Placental epithelial cell (primary cell): ENCODE measurements at places on chromosomes 16 and 17. TPM values are rescaled to one million over a fixed set of nuclear protein-coding genes. Genes with fewer than 3 reads are reported as not detected.

CNGB1 gene
- under 0.01 TPM in 1 of 2 replicates, not detected in the other for total RNA-seq

PERCC1 gene
- total RNA-seq: not detected in 2 replicates

TBC1D28 gene
- not detected in 2 replicates for total RNA-seq

PNMT gene
- total RNA-seq: 72.1 and 224 TPM in 2 replicates

NTN3 gene
- 0.11 and 1.6 TPM in 2 replicates for total RNA-seq

ASPA gene
- not detected in 2 replicates for total RNA-seq

TMIGD1 gene
- total RNA-seq: not detected in 2 replicates

KIF19 gene
- not detected in 2 replicates for total RNA-seq

CA7 gene
- total RNA-seq: not detected in 2 replicates

TERB1 gene
- 0.79 TPM in 1 of 2 replicates, not detected in the other for total RNA-seq

MT1A gene
- not detected in 2 replicates for total RNA-seq

SLC35G6 gene
- not detected in 2 replicates for total RNA-seq

MT1H gene
- total RNA-seq: 1.5 TPM in 1 of 2 replicates, not detected in the other

LRRC46 gene
- total RNA-seq: not detected in 2 replicates

CES3 gene
- total RNA-seq: 0.11 and 0.39 TPM in 2 replicates

TBX2 gene
- under 0.01 TPM in 1 of 2 replicates, not detected in the other for total RNA-seq

TMEM235 gene
- not detected in 2 replicates for total RNA-seq

FMNL1 gene
- 1.7 and 3.1 TPM in 2 replicates for total RNA-seq

BEAN1 gene
- total RNA-seq: 13.2 and 34.5 TPM in 2 replicates

C16orf74 gene
- 11.8 and 29.0 TPM in 2 replicates for total RNA-seq

TRPV2 gene
- 0.79 and 0.87 TPM in 2 replicates for total RNA-seq

CMTM4 gene
- total RNA-seq: 9.8 and 17.1 TPM in 2 replicates

DHX58 gene
- 2.4 and 5.5 TPM in 2 replicates for total RNA-seq

NPIPB4 gene
- total RNA-seq: 53.2 and 83.2 TPM in 2 replicates

KRT12 gene
- not detected in 2 replicates for total RNA-seq

MT4 gene
- not detected in 2 replicates for total RNA-seq

SEZ6 gene
- not detected in 2 replicates for total RNA-seq

MGAT5B gene
- total RNA-seq: 2.0 and 2.1 TPM in 2 replicates

AIPL1 gene
- not detected in 2 replicates for total RNA-seq
